Activated naive CD8-positive, alpha-beta T cell treated with anti-CD3 and anti-CD28 coated beads, Interleukin-2, amount 10 ng/mL, durations not matched to agents 7 days and 5 days (primary cell): ENCODE measurements at places on chromosomes 2 and 18. TPM values are rescaled to one million over a fixed set of nuclear protein-coding genes. Genes with fewer than 3 reads are reported as not detected.
A peak's percentile ranks its signal among the peaks of the same experiment; 100 is the strongest.

GRCh38 chr18:49227441-49228165, 232.8 kb downstream of the DYM start:
- DNase-seq: peak; percentile 44
- H3K27me3 ChIP-seq: no peaks in the 10 kb centered on the region
- peak overlapping the region; percentile 9 for H3K4me3 ChIP-seq
- H3K4me1 ChIP-seq: peaks cover 15% of the 10 kb centered on the region
- H3K27ac ChIP-seq: no peak overlapping the region

KIDINS220 gene
- 38.0 TPM for total RNA-seq

DNA sequence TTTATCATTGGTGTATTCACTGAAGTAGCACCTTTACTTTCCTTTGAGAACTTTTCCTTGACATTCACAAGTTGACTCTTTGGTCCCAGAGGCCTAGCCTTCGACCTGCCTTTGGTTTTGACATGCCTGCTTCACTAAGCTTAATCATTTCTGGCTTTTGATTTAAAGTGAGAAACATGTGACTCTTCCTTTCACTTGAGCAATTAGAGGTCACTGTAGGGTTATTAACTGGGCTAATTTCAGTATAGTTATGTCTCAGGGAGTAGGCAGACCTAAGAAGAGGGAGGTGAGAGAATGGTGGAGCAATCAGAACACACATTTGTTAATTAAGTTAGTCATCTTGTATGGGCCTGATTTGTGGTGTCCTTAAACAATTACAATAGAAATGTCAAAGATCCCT, 1040.7 kb upstream of the SLC39A10 start:
- H3K4me3 ChIP-seq: no peak overlapping the region
- H3K4me1 ChIP-seq: no peaks in the 10 kb centered on the region
- DNase-seq: no peak
- no peak overlapping the region for H3K27ac ChIP-seq
- no peaks in the 10 kb centered on the region for H3K36me3 ChIP-seq

- no peak overlapping the region for H3K27ac ChIP-seq
- no peak for DNase-seq
- H3K4me3 ChIP-seq: no peak overlapping the region
Measured at GRCh38 chr18:47696870-47697269, 233.6 kb downstream of the SMAD2 start.

DNA sequence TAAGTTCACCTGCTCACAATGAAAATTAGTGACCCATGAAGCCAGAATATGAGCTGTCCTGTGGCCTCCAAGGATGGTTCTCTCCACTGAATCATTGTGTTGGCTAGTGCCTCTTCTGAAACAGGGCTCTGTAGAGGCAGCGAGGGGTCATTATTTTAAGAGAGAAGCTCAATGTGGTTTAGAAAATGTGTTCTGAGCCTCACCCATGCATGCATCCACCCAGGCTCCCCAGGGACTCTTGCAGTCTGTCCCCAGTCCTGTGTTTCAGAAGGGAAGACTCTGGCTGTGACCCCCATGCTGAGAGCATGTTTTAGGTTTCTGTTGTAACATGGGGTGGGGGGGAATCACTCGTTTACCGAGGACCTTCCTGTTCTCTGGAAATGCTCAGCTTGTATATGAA, 135.2 kb downstream of the RNF144A start:
- H3K4me1 ChIP-seq: peaks cover 5% of the 10 kb centered on the region
- no peaks in the 10 kb centered on the region for H3K27me3 ChIP-seq
- peaks cover 31% of the 10 kb centered on the region for H3K36me3 ChIP-seq
- no peak overlapping the region for H3K27ac ChIP-seq
- H3K4me3 ChIP-seq: no peak overlapping the region

DES gene
- not detected for total RNA-seq

FAM98A gene
- total RNA-seq: 32.4 TPM

GRCh38 chr18:58687871-58688308, 16.6 kb downstream of the MALT1 start:
- peak; percentile 50 for DNase-seq
- H3K27ac ChIP-seq: peak overlapping the region; percentile 97
- H3K36me3 ChIP-seq: peaks cover 57% of the 10 kb centered on the region

- no peak for DNase-seq
- no peaks in the 10 kb centered on the region for H3K36me3 ChIP-seq
- H3K4me3 ChIP-seq: no peak overlapping the region
- H3K27me3 ChIP-seq: no peaks in the 10 kb centered on the region
Measured at GRCh38 chr2:56508662-56509061, 324.9 kb downstream of the CCDC85A start.

GRCh38 chr2:223613017-223613950, 11.1 kb upstream of the SCG2 start:
- H3K27me3 ChIP-seq: peaks cover 35% of the 10 kb centered on the region
- no peak for DNase-seq
- H3K36me3 ChIP-seq: no peaks in the 10 kb centered on the region

ANKAR gene
- 9.2 TPM for total RNA-seq

FAM210A gene
- 21.6 TPM for total RNA-seq

DNA sequence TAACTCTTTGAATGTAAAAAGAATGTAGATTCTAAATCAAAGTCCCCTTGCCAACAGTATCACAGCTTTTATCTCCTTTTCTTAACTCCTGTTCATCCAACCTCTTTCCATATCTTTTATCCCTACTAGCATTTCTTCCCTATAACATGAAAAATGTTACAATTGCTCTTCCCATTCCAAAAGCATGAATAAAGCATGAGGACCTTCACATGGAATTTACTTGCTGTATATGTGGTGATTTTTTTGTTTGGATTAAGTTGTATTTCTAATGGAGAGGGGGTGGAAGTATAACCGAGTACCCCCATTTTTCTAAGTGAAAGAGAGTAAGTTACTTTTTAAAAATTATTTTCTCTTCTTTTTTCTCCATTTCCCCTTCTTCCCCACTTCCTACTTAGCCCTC, 94.9 kb upstream of the RBBP8 start:
- H3K27me3 ChIP-seq: peaks cover 14% of the 10 kb centered on the region
- DNase-seq: no peak
- no peaks in the 10 kb centered on the region for H3K36me3 ChIP-seq

DNA sequence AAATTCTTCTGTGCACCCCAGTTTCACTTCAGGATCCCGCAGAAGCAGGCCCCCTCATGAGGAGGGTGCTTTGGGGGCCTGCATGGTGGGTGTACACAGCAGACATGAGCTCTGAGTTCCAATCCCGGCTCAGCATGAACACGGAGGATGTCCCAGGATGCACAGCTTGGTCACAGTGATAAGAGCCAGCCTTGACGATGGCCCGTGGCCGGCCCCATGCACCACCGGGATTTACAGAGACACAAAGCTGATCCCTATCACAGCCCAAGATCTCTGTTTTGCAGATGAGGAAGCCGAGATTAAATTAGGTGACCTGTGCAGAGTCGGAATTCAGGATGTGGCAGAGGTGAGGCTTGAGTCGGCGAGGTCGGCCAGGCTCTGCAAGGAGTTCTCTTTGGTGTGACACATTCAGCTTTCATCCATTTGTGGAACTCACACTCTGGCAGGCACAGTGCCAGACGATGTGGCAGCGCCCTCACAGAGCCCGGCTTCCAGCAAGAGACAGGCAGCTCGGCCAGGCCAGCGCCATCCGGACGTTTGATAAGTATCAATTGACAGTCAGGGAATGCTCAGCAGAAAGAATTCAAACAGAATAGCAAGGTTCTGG, 456.3 kb upstream of the MYT1L start:
- H3K36me3 ChIP-seq: no peaks in the 10 kb centered on the region
- no peak overlapping the region for H3K4me3 ChIP-seq
- no peaks in the 10 kb centered on the region for H3K4me1 ChIP-seq
- no peaks in the 10 kb centered on the region for H3K27me3 ChIP-seq

DNA sequence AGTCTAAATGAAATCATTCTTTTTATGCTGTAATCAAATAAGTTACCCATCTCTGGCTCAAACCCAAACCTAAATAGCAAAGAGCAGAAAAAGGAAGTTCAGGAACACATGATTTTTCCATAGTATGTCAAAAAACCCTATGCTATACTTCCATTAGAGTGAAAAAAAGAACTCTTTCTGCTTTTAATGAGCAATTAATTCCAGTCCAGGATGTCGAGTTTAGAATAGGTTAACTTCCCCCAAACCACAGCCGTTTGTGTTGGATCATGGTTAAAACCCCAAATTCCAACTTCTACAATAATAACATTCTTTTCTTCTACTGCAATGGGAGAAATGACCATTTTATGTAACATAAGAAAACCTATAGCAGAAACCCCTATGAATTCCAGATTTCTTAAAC, 171.1 kb upstream of the NRP2 start:
- H3K4me1 ChIP-seq: no peaks in the 10 kb centered on the region
- no peak for DNase-seq
- H3K27ac ChIP-seq: no peak overlapping the region
- no peaks in the 10 kb centered on the region for H3K27me3 ChIP-seq

GRCh38 chr2:3313781-3314375, 63.7 kb downstream of the EIPR1 start:
- H3K4me1 ChIP-seq: peaks cover 3% of the 10 kb centered on the region
- peak overlapping the region; percentile 58 for H3K27ac ChIP-seq
- no peaks in the 10 kb centered on the region for H3K27me3 ChIP-seq

GRCh38 chr2:227577555-227577954, 21.1 kb upstream of the SCYGR2 start:
- no peak overlapping the region for H3K4me3 ChIP-seq
- H3K36me3 ChIP-seq: peaks cover 4% of the 10 kb centered on the region
- no peaks in the 10 kb centered on the region for H3K4me1 ChIP-seq
- peaks cover 37% of the 10 kb centered on the region for H3K27me3 ChIP-seq

DNA sequence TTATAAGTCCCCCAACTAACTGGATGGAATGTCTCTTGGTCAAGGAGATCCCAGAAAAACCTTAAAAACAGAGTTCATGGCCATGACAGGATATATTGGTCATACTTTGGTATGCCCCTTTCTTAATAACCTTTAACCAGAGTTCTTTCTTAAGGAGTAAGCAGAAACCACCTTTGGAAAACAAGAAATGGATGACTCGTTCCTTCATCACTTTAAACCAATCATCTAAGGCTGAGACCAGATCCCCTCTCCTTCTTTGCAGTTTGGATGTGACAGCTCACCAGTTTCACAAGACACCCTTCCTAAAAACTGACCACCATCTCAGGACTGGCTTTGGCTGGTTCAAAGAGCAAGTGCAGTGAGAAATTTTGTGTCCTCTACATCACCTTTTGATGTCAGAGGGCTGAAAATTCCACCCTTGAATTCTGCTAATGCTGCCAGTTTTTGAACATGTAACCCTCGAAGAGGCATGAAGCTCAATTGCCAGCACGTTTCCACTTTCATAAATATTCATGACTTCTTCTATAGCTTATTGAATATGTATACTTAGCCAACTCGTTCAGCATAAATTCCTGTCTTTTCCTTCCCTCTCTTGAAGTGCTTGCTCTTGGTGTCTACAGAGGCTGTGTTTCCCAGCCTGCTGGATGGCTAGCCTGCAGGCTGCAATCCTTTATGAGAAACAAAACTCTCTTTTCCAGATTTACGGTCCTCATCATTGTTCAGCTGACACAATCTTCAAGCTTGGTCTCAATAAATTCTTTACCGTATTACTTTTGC, 1323.5 kb upstream of the TMEFF2 start:
- H3K27ac ChIP-seq: no peak overlapping the region
- no peaks in the 10 kb centered on the region for H3K36me3 ChIP-seq
- no peaks in the 10 kb centered on the region for H3K27me3 ChIP-seq
- DNase-seq: no peak

GAREM1 gene
- total RNA-seq: not detected

CDKL4 gene
- 0.50 TPM for total RNA-seq

ATP8B1 gene
- 0.25 TPM for total RNA-seq

POTEI gene
- total RNA-seq: not detected

IL37 gene
- not detected for total RNA-seq

DNA sequence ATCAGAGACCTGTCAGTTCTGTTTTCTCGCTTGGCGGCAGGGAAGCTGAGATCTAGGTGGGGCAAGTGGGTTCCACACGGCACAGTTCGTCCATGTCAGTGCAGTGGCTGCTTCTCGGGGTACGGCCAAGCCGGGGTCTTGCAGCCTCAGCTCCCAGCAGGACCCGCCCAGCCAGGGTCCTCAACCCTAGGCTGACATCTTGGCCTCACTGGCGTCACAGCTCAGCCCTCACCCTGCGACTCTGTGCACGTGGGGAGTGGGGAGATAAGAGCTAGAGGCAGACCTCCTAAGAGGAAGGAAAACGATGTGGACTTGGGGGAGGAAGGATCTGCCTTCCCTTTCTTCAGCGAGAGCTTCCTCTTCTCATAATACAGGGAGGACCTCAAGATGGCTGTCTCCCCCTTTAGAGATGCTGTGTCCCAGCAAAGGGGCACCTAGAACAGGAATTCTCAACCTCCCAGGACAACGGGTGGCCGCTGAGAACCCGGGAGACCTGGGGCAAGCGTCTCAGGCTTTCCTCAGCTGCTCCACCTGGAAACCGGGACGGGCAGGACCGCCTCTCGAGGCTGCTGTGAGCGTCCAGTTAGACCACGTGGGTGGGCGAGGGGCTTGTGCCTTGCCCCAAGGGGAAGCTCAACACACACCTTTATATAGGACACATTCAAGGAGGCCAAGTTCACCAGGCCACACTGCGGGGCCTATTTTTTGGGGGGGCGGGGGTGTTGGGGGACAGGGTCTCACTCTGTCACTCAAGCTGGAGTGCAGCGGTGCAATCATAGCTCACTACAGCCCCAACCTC, 23.5 kb upstream of the KLF11 start:
- no peak for DNase-seq
- H3K36me3 ChIP-seq: no peaks in the 10 kb centered on the region
- no peak overlapping the region for H3K4me3 ChIP-seq
- H3K27ac ChIP-seq: no peak overlapping the region
- peaks cover 9% of the 10 kb centered on the region for H3K27me3 ChIP-seq

DNA sequence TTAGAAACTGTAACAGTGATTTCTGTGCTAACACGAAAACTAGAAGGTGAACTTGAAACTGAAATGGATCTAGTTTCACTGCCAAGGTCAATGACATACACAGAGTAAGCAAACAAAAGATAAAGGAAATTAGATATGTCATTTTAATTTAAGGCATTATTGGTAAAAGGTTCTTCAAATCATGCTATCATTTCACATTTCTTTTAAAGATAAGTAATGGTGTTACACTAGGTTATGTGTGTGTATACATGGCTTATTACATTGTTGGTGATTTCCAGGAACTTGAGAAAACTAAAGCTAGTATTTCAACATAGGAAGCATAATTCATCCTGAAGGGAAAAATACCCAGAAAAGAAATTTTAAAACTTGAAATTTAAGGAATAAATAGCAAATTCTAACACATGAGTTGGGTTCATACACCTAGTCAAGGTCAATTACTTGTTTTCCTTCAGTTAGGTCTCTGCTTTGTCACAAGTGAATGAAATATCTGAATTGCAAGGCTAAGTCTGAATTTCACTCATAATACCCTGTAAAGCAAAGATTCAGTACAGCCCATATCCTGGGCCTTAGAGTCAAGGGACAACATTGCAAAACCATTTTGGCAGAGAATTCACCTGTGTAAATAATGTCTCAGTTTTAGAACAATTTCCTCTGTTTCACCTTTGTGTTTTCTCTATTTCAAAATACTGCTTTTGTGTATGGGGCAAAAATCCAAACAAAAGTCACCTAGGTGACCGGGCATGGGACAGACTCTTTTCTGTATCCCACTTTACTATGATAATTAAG, 141.6 kb downstream of the SRBD1 start:
- H3K4me3 ChIP-seq: no peak overlapping the region
- H3K27me3 ChIP-seq: no peaks in the 10 kb centered on the region
- H3K27ac ChIP-seq: no peak overlapping the region
- DNase-seq: no peak
